NCI-H446 (cell line): ENCODE measurements at places on chromosomes 3 and 15.

DNA sequence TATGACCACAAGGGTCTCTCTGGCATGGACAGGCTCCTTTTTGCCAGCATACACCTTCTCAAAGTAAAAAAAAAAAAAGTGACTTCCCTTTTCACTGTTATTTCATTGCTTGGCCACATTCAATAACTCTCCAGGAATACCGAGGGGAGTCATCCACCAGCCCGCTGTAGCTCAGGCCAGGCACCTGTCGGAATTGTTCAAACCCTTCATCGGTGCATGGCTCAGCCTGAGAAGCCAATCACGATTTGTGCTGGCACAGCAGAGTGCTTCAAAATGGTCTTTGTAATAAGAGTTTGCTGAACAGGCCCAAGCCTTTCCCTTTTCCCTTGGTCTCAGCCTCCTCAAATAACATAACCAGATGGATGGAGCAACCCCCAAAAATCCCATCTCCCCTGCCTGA is 145.4 kb downstream of the PDZRN3 start:
- DNase-seq = no peak

DNA sequence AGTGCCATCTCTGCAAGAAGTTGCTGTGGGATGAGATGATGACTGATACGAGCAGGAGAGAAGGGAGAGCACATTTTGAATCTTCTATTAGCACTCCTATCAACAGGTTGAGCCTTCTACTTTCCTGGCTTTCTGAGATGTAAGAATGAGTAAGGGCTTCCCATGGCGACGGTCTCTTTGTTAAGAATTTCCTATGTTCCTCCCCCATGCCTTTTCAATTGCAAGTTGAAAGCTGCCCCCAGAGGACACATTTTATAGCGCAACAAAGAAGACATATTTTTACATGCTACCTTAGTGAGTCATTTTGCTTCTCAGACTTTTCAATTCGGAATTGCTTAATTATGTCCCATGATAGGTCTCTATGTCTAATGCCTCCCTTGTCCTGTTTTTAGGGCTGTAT is 71.3 kb upstream of the LRTM1 start:
- no peak for DNase-seq

GRCh38 chr15:42138968-42139386 is 17.5 kb downstream of the PLA2G4F start:
- no peak for DNase-seq

DNA sequence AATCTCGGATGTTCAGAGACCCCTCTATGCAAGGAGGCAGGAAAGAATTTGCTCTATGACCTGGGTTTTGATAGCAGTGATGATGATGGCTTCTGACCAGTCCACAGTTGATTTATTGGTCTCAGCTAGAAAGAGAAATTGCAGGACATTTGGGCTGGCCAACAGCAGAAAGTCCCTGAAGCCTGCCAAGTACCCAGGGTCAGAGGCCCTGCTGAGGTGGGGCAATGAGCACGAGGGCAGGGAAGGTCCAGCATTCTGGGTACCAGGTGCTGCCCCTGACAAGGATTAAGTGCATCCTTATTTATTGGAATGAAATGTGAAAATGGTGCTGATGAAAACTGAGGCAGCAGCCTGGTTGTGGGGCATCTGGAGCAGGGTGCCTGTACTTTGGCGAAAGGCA is 19.8 kb downstream of the C3orf62 start:
- no peak for DNase-seq

DNA sequence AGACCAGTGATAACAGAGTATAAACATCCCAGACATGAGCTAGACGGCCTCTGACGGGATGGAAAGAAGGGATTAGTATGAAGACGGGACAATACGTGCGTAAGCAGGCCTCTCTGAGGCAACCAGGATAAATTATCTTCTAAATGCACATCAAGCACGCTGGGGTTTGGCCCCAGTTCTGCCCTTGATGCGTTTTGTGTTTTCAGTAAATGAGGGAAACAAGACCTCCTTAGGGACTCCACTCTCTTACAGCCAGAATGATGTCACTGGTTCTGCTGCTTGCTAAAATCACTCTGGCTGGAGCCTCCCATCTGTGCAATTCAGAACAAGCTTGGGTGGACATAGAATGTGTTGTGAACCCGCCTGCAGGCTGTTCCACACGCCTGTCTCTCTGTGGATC is 156.0 kb upstream of the MCTP2 start:
- DNase-seq = no peak

DNA sequence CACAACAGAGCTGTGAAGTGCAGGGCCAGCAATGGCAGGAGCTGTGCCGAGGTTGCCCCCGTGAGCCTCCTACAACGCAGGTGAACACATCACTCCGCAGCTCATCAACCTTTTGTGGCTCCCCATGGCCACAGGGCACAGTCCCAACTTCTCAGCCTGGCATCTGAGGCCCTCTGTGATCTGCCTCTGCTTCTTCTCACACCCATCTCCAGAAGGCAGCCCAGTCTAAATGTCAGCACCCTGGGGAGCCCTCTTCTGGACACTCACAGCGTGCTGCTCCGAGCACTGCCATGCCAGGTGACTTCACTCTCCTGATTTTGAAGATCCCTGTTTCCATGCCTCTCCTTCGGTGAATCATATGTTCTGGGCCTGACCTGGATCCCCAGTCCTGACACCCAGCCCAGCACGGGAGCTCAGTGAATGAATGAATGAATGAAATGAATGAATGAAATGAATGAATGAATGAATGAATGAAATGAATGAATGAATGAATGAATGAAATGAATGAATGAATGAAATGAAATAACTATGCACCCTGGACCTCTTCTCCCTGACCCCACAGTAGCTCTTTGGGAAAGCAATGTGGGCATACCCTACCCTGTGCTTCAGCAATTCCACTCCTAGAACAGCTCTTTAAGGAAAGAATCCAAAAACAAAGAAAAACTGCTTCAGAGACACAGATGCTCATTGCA is 17.9 kb upstream of the SKIC8 start:
- no peak for DNase-seq

DNA sequence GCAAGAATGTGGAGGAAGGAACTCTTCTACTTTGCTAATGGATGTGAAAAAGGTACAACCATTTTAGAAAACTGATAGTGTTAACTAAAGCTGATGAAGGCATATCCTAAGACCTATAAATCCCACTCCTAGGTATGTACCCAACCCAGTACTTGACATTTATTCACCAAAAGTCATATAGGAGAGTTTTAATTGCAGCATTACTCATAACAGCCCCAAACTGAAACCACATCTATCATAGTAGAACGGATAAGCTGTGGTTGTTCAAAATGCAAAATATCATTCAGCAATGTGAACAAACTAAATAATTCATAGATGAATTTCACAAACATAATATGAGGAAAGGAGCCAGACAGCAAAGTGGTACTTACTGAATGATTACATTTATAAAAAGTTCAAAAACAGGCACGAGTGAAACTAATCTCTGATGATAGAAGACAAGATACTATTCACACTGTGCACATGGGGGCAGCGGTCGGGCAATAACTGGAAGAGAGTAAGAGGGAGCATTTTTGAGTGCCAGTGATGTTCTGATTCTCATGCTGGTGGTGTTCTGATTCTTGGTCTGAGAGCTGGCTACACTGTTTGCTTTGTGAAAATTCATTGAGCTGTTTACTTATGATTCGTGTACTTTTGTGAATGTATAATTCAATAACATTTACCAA is 34.3 kb downstream of the GOLIM4 start:
- DNase-seq = no peak

DNA sequence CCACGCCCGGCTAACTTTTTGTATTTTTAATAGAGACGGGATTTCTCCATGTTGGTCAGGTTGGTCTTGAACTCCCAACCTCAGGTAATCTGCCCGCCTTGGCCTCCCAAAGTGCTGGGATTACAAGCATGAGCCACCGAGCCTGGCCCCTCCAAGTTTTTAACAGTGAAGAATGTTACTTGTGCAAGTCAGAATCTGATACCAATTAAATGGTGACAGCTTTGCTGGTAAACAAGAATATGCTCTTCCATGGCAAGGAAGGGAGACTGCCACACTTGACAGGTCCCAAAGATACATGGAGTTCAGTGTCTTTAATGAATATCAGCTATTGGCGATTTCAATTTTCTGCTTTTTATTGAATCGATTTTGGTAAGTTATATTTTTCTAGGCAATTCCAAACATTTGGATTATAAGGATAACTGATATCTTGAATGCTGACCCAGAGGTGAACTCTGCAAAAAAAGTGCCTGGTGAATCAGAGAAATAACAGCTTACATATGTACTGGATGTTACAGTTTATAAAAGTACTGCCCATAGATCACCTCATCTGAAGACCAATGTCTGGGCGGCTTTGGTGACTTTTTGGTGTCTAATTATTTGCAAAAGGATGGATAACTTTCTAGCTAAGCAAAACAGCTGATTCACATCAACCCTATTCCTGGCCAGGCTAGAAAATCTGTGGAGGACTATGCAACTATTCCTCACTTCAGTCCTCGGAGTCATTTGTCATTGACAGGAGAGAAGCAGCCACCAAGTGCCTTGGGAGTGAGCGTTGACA is 1.2 kb downstream of the PARP16 start:
- DNase-seq = no peak

DNA sequence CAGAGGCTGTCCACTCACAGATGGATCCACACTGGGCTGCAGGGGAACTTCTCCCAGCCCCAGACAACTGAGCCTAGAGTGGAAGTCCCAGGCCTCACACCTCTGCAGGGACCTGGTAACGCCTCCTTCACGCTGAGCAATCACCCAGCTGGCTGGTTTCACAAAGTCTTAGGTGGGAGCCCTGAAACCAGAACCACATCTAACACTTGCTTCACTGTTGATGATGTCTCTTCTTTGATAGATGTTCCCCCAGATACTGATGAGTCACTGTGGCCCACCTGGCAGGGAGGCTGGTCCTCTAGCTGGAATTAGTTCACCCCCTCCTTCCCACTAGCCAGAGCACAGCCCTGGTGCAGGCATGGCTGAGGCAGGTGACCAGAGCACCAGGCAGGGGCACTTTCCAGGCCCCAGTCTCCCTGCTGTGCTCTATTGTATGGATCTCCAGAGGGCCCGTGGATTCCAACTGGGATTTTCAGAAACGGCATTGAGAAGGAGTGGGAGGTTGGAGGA is 33.5 kb downstream of the MYL3 start:
- DNase-seq = no peak

- no peak for DNase-seq
Observed at GRCh38 chr3:37689645-37690356, 171.9 kb upstream of the CTDSPL start.

DNA sequence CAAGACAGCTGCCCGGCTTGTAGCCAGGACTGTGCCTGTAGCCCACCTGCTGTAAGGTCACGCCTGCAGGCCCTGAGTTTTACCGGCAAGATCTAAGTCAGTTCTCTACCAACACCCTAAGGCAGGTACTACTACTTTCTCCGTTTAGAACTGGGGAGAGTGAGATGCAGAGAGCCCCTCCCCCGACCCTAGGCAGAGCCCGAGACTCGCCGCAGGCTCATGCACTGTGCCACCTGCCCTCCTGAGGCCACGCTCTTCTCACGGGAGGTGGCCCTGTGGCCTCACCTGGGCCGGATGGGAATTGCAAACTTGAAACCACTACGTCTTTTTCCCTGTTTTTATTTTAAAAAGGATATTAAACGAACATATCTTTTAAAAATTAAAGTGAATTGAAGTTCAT is 36.9 kb upstream of the PCSK6 start:
- no peak for DNase-seq

- DNase-seq = no peak
Observed at GRCh38 chr3:149390772-149391212, 13.3 kb upstream of the TM4SF1 start.

DNA sequence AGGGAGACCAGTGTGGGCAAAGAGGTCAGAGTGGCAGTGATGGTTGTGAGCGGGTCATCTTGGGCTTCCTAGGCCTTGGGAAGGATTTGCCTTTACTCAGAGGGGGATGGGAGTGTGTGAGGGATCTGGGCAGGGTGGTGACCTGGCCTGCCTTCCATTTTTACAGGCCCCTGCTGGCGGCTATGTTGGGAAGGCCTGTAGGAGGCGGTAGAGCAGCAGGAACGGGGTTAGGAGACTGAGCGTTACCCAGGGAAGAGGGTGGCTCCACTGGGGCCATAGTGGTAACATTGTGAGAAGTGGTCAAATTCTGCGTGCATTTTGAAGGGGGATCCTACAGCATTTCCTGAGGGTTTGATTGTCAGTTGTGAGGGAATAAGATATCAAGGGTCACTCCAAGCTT is 307.3 kb upstream of the CTDSPL start:
- no peak for DNase-seq

DNA sequence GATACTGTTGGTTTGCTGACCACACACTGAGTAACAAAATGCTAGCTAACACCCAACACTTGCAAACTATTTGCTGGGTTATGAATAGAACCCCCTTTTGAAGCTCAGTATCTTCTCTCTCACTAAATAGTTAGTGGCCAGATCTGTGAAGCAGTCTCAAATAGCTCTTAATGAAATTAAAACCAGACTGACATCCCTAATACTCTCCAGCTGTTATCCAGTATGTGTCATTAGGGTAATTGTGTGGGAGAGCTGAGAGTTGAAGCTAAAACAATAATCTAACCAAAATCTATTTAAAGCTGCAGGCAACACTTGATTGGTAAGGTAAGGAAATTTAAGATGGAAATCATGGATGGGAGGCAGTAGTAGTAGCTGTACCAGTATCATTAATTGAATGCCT is 110.4 kb upstream of the RORA start:
- DNase-seq = no peak

DNA sequence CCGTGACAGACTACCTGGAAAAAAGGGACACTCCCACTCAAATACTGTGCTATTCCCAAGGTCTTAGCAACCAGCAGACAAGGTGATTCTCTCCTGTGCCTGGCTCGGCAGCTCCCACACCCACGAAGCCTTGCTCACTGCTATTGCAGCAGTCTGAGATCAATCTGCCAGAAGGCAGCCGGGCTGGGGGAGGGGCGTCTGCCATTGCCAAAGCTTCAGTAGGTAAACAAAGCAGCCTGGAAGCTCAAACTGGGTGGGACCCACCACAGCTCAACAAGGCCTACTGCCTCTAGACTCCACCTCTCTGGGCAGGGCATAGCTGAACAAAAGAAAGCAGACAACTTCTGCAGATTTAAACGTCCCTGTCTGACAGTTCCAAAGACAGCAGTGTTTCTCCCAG is 128.4 kb upstream of the SETMAR start:
- DNase-seq = no peak

- DNase-seq = peak; percentile 7
Observed at GRCh38 chr3:45210308-45211041, 15.6 kb downstream of the TMEM158 start.

DNA sequence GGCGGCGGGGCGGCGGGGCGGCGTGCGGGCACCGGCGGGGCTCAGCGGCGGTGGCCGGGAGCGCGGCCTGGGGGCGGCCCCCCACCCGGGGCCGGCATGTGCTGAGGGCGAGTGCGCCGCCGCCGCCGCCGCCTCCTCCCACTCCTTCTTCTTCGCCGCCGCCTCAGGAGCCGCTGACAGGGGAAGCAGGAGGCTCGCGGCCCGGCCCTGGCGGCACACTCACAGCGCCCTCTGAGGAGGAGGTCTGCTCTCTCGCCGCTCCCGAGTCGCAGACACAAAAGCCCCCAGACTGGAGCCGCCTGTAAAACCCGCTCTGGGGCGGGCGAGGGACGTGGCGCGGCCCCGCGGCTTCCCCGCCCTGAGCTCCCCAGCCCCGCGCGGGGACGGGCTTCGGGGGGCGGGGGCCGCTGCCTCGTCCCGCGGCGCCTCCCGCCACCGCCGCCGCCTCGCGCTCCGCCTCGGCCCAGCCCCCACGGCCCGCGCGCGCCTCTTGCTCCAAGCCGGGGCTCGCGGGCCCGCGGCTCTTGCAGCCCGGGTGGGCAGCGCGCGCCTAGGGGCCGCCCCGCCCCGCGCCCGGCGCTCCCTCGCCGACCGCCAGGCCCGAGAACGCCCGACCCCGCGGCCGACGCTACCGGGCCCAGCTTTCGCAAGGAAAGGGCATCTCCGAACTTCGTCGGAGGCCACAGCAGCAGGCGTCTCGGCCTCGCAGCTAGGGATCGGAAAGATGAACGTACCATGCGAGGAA is at the start of gene PYGO1:
TSS of gene PYGO1 (minus strand) at position 276 of the 745 bp plus-strand sequence. CDS start 462 bp downstream, outside the sequence.
- DNase-seq = peak; percentile 8

GRCh38 chr3:150775001-150775599 is 12.1 kb upstream of the SIAH2 start:
- DNase-seq = no peak
